Activated CD8-positive, alpha-beta T cell treated with anti-CD3 and anti-CD28 coated beads, Interleukin-2, amount 10 ng/mL, durations not matched to agents 7 days and 5 days (primary cell): ENCODE measurements at places on chromosomes 5 and 9. TPM values are rescaled to one million over a fixed set of nuclear protein-coding genes. Genes with fewer than 3 reads are reported as not detected.

DNA sequence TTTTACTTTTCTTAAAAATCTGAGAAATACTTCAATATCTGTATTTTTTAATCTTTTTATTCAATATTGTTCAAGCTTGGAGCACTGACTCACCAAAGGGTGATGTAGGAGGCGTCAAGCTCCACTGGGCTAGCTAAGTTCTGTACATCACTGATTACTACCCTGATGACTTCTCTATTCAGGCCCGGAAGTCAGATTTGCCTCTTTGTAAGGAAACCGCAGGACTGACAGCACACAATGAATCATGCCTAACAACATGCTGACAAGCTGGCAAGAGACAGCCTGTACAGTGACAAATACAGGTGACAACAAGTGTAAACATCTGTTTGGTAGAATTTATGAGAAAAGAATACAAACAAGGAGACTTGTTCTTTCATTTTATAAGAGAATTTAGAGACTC is 627.9 kb upstream of the RORB start:
- H3K27ac ChIP-seq: no peak overlapping the region
- no peaks in the 10 kb centered on the region for H3K36me3 ChIP-seq
- H3K4me3 ChIP-seq: no peak overlapping the region
- peaks cover 6% of the 10 kb centered on the region for H3K4me1 ChIP-seq
- peaks cover 2% of the 10 kb centered on the region for H3K27me3 ChIP-seq

- H3K36me3 ChIP-seq: no peaks in the 10 kb centered on the region
- no peak for DNase-seq
- no peak overlapping the region for H3K4me3 ChIP-seq
- no peaks in the 10 kb centered on the region for H3K27me3 ChIP-seq
- H3K4me1 ChIP-seq: no peaks in the 10 kb centered on the region
Observed at GRCh38 chr5:44933686-44934085, 124.9 kb downstream of the MRPS30 start.

DNA sequence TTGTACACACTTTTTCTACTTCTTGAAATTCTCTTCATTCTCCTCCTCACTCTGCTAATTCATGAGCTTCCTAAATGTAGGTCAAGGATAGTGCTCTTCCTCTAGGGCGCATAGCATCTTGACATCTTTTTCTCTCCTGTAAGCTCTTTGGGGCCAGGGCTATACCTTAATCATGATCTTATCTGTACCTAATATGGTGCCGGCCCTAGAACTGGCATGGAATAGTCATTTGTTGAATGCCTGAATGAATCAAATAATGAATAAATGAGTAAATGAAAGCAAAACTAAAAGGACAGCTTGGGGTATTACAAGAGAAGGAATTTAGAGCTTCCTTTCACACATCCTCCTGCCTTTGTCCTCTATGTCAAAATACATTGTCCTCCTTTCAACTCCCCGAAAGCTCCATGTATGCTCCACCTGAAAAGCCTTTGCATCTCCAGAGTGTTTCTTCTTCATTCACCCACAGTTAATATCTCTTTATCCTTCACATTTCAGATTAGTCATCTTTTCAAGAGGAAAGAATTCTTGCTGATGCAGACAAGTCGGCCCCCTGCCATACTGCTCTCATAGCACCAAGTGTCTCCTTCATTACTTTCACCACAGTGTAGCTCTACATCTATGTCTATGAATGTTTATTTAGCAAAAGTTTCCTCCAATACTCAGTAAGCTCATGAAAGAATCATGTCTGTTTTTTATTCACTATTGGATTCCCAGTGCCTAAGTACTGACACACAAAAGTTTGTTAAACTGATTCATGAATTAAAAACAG is 16.4 kb upstream of the PPP2R2B start:
- H3K4me1 ChIP-seq: peaks cover 5% of the 10 kb centered on the region
- no peaks in the 10 kb centered on the region for H3K27me3 ChIP-seq
- H3K36me3 ChIP-seq: no peaks in the 10 kb centered on the region
- H3K27ac ChIP-seq: no peak overlapping the region
- DNase-seq: no peak

Gene SLC22A4
- not detected for total RNA-seq

Gene CCDC192
- not detected for total RNA-seq

DNA sequence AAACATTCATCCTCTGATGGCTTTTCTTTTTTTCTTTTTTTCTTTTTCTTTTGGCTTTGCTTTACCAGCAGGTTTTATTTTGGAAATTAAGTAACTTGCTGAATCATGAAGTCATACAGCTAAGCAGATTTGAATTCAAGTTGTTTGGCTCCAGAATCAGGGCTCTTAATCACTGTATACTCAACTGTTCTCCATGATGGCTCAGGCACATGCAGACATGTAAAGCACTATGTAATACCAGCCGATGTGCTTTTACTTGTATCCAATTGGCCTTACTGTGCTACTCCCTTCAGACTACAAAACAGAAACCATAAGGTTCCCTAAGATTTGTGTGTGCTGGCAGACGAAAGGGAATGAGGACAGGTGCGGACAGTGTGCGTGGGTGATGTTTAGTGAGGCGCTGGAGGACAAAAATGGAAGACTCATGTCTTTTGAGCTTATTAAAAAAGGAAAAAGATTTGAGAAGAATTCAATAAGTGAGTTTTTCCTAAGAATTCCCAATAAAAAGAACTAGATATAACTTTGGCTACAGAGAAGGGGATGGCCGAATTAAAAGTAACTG is 44.7 kb upstream of the OTP start:
- DNase-seq: no peak
- no peak overlapping the region for H3K27ac ChIP-seq
- H3K27me3 ChIP-seq: peaks cover 7% of the 10 kb centered on the region
- no peak overlapping the region for H3K4me3 ChIP-seq

Gene PCDHGB7
- total RNA-seq: not detected

DNA sequence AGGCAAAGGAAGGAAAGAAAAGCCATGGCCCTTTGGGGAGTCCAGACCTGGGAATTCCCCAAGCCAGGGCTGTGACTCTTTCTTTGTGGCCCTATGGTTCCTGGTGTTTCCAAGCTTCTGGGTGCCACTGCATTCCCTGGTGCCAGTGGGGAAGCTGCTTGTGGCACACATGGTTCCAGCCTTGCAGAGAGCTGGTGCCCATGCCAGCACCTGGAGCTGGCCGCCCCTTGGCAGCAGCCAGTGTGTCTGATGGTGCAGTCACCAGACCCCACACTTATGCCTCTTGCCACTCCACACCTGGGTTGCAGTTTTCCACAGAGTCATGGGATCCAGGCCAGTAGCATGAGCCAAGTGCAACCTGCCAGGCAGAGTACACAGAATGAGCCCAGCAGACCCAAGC is 1495.3 kb upstream of the NUDT12 start:
- DNase-seq: no peak
- H3K36me3 ChIP-seq: no peaks in the 10 kb centered on the region
- no peaks in the 10 kb centered on the region for H3K4me1 ChIP-seq
- no peak overlapping the region for H3K4me3 ChIP-seq
- H3K27me3 ChIP-seq: no peaks in the 10 kb centered on the region

Gene PCA3
- total RNA-seq: not detected

Gene MYO10
- not detected for total RNA-seq

Gene TMCO6
- total RNA-seq: 36.5 TPM

Gene ZNF462
- total RNA-seq: not detected

Gene NRG2
- total RNA-seq: not detected

Gene PCDHA4
- total RNA-seq: not detected

DNA sequence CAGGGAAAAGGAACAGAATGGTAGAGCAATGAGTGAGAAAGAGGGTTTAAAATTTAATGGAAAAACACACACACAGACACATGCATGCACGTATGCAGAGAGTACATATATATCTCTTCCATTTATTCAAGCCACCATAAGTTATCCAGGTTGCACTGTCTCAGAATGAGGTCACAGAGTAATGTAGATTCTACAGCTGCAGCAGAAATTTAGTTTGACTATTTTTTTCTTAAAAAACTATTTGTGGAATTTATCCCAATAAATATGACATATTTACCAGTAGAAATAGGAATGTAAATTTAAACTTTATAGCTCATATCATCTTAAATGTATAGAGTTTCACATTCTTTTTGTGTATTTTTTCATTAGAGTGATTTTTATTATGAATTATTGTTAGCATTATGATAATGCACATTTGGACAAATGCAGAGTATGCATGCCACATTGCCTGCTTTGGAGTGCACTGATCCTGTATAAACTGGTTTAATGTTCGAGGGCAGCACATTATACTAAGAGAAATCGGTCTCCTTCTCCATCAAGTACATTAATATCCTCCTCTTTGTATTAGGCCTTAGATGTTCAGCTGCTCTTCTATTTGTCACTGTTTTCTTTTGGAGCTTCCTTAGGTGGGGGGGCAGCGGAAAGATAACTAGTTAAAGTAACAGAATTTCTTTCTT is 216.3 kb upstream of the TARS1 start:
- no peaks in the 10 kb centered on the region for H3K4me1 ChIP-seq
- DNase-seq: no peak
- H3K36me3 ChIP-seq: no peaks in the 10 kb centered on the region
- H3K4me3 ChIP-seq: no peak overlapping the region
- no peaks in the 10 kb centered on the region for H3K27me3 ChIP-seq
- H3K27ac ChIP-seq: no peak overlapping the region

Gene INSL6
- total RNA-seq: not detected

DNA sequence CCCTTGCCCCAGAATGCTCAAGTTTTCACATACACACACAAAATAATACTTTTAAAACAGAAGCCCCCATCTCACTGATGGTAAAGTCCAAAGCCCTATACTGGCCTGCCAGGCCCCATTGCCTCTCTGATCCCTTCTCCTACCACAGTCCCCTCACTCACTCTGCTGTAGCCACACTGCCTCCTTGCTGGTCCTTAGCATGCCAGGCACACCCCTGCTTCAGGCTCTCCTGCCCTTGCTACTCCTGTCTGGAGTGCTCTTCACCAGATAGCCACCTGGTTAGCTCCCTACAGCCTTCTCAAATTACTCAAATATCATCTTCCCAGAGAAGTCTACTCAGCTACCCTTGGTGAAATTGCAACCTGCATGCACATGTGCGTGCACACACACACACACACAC is 177.5 kb downstream of the C5orf15 start:
- H3K36me3 ChIP-seq: no peaks in the 10 kb centered on the region
- H3K27ac ChIP-seq: no peak overlapping the region
- no peak for DNase-seq
- no peak overlapping the region for H3K4me3 ChIP-seq
- no peaks in the 10 kb centered on the region for H3K4me1 ChIP-seq

Gene OTP
- total RNA-seq: not detected

Gene PROB1
- 5.2 TPM for total RNA-seq

- H3K27me3 ChIP-seq: peaks cover 21% of the 10 kb centered on the region
- no peak overlapping the region for H3K27ac ChIP-seq
- no peak overlapping the region for H3K4me3 ChIP-seq
- DNase-seq: no peak
- peaks cover 10% of the 10 kb centered on the region for H3K4me1 ChIP-seq
Observed at GRCh38 chr9:135107581-135108235, 20.2 kb downstream of the OLFM1 start.

GRCh38 chr5:157748760-157749461 is 5.4 kb downstream of the LSM11 start:
- H3K4me1 ChIP-seq: peaks cover 22% of the 10 kb centered on the region
- H3K4me3 ChIP-seq: no peak overlapping the region
- H3K36me3 ChIP-seq: peaks cover 9% of the 10 kb centered on the region
- no peak for DNase-seq
- no peaks in the 10 kb centered on the region for H3K27me3 ChIP-seq
- H3K27ac ChIP-seq: no peak overlapping the region

DNA sequence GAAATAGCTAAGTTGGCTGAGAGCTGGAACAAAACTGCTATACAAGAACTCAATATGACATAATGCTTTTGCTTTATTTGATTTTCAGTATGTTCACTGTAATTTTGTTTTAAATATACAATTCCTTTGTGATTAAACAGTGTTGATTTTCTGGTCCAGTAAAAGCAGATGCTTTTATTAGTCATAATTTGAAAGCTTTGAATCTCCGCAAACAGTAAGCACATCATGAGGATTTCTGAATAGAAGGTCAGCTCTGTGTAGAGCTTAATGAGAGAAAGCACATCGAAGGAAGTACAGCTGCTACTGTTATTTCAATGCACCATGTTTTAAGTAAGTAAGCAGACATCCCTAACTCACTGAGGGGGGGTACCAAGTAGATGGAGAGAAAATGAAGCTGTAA is 701.3 kb upstream of the ACO1 start:
- no peaks in the 10 kb centered on the region for H3K27me3 ChIP-seq
- DNase-seq: no peak
- H3K27ac ChIP-seq: no peak overlapping the region

Gene ABCA1
- 0.03 TPM for total RNA-seq

- no peak overlapping the region for H3K27ac ChIP-seq
- H3K4me1 ChIP-seq: peaks cover 87% of the 10 kb centered on the region
- no peak for DNase-seq
- no peak overlapping the region for H3K4me3 ChIP-seq
- peaks cover 41% of the 10 kb centered on the region for H3K36me3 ChIP-seq
Observed at GRCh38 chr5:6730807-6731206, 17.6 kb downstream of the TENT4A start.

DNA sequence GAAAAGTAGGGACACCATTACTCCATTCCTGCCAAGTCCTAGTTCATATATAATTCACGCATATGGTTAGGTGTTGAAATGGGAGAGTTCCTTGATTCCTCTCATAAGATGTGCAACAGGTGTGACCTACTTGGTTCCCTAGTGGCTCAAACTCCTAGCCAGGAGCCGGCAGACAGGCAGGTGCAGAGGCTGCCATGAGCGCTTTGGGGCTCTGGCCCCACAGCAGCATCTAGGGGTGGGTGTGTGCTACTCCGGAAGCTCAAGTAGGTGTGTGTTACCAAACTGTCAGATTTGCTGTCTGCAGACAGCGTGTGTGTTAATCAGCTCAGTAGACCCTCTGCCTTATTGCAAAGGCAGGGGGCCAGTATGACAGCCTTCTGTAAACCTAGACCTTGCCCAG is 1652.4 kb upstream of the ACO1 start:
- H3K36me3 ChIP-seq: no peaks in the 10 kb centered on the region
- no peak overlapping the region for H3K4me3 ChIP-seq
- H3K4me1 ChIP-seq: no peaks in the 10 kb centered on the region
- H3K27me3 ChIP-seq: no peaks in the 10 kb centered on the region

- no peaks in the 10 kb centered on the region for H3K36me3 ChIP-seq
- no peak for DNase-seq
- H3K27me3 ChIP-seq: no peaks in the 10 kb centered on the region
- H3K4me3 ChIP-seq: no peak overlapping the region
- no peak overlapping the region for H3K27ac ChIP-seq
Observed at GRCh38 chr9:75529463-75529862, 361.0 kb upstream of the PCSK5 start.

DNA sequence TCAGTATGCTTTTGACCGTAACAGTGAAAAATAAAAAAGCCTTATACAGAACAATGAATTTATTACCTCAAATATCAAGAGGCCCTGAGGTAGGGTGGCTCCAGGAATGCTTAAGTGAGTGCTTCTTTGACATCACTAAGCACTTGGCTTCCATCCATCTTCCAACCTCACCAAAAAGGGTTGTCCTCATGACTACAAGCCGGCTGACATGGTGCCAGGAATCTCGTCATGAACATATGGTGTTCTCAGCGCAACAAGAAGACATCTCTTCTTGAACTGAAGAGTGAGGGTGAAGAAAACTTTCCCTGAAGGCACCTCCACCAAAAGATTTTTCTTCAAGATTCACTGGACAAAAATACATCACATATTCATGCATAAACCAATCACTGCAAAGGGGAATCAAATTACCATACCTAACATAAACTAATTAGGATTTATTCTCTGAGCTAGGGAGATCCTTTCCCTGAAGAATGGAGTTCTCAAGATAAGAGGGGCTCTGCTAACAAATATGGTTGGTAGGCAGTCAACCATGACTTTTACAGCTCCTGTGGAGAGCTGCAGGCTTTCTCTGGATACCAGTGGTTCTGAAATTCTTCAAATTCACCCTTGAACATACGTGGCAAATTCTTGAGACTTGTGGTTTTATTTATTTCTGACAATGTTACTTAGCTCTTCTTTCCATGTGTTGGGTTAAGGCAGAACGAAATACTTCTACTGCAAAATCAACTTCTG is 49.5 kb downstream of the AGXT2 start:
- no peak overlapping the region for H3K4me3 ChIP-seq
- DNase-seq: no peak
- H3K36me3 ChIP-seq: no peaks in the 10 kb centered on the region
- no peaks in the 10 kb centered on the region for H3K4me1 ChIP-seq
- peaks cover 22% of the 10 kb centered on the region for H3K27me3 ChIP-seq
